Neural progenitor cell (in vitro differentiated cells): ENCODE measurements at places on chromosomes 16 and 17.

DNA sequence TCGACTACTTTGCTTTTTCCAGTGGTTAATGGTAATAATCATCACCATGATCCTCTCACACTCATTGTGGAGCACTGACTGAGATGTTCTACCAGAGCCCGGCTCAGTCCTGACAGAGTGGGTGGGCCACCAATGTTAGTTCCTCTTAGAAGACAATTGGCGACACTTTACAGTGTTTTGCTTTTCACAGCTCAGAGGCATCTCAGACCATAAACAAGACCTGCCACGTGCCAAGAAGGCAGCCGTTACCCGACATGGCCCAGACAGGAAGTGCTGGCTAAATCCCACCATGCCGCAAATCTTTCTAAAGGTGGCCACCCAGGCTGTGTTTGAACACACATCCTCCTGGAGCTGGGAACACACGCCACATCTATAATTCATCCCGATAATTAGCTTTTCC, 103.7 kb downstream of the XYLT1 start:
- H3K4me1 ChIP-seq, result peaks cover 21% of the 10 kb centered on the region
- DNase-seq, result no peak
- peaks cover 4% of the 10 kb centered on the region for H3K27me3 ChIP-seq
- no peaks in the 10 kb centered on the region for H3K36me3 ChIP-seq
- H3K4me3 ChIP-seq, result no peak overlapping the region

DNA sequence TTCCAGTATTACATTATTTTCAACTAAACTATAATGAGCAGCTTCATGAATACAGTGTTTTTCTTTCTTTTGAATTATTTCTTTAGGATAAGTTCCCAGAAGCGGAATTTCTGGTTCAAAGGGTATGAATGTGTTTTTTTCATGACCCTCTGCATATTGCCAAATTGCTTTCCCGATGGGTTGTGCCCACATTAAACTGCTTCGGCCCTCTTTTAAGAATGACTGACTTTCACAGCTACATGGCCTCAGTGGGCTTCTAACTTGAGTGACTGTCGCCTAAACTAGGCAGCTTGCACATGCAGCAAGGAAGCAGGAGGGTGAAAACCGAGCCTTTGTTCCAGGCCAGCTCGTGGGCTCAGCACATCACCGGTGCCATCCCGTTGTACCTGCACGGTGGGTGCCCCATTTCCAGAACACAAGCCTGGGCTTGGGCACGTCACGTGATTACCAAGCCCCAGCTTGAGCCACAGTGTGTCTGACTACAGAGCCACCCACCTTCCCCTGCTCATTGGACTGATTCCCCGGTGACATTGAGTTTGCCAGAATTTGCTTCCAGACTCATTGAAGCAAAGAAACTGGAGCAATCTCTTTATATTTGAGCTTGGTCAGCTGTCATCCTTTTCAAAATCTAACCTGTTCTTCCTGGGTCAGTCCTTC, 112.8 kb downstream of the CLEC16A start:
- no peaks in the 10 kb centered on the region for H3K27me3 ChIP-seq
- no peaks in the 10 kb centered on the region for H3K36me3 ChIP-seq
- DNase-seq, result no peak

- no peaks in the 10 kb centered on the region for H3K36me3 ChIP-seq
- H3K4me3 ChIP-seq, result no peak overlapping the region
- peaks cover 16% of the 10 kb centered on the region for H3K4me1 ChIP-seq
- H3K27me3 ChIP-seq, result no peaks in the 10 kb centered on the region
Observed at GRCh38 chr16:80341263-80341662, 199.5 kb upstream of the DYNLRB2 start.

DNA sequence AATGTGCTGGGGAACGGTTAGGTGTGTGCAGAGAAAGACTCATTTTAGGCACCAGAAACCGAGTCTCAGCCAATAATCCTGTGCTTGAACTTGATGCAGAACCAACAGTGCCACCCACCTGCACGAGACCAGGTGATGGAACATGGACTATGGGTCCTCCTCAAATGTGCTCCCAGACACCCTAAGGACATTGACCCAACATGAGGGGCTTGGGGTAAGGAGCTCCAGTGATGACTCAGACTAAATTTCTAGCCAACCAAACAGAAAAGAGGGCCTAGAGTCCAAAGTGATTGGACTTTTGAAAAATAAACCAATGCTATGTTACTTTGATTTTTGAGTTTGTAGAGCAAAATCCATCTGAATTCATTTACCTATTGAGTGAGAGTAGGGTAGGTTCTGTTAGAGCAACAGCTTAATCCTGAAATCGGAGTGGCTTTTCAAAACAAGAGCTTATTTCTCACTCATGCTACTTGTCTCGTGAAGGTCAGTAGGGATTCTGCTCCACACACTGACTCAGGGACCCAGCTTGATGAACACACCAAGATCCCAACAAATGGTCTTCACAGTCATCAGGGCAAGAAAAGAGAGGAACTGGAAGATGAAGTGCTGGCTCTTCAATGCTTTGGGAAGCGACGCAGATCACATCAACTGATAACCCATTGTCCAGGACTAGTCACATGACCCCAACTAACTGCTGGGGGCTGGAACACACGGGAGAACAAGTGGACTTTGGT, 21.8 kb downstream of the FAM20A start:
- no peaks in the 10 kb centered on the region for H3K27me3 ChIP-seq
- no peak overlapping the region for H3K27ac ChIP-seq
- H3K4me3 ChIP-seq, result no peak overlapping the region
- DNase-seq, result no peak

DNA sequence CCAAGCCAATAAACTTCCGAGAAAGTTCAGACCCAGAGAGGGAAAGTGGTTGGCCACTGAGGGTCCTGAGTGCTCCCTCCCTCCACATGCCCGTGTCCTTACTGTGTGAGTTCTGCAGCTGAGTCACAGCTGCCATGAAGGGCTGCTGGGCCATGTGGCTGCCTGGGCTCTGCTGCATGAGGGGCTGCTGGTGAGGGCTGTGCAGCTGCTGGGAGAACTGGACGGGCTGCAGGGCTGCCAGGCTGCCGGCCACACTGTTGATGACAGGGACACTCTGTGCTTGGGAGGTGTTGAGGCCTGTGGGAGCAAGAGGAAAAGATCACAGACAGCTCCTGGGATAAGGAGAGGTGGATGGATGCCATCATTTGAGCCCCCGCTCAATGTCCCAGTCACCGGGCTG, 44.0 kb downstream of the HNF1B start:
- no peak overlapping the region for H3K27ac ChIP-seq
- no peaks in the 10 kb centered on the region for H3K36me3 ChIP-seq
- no peak for DNase-seq
- H3K4me1 ChIP-seq, result no peaks in the 10 kb centered on the region

- DNase-seq, result peak; percentile 14
- peak overlapping the region; percentile 52 for H3K4me3 ChIP-seq
- no peak overlapping the region for H3K27ac ChIP-seq
Observed at GRCh38 chr17:383771-384621, 31.4 kb upstream of the RPH3AL start.

GRCh38 chr16:11180489-11180888, 75.5 kb downstream of the SOCS1 start:
- no peaks in the 10 kb centered on the region for H3K27me3 ChIP-seq
- no peak overlapping the region for H3K4me3 ChIP-seq
- H3K27ac ChIP-seq, result no peak overlapping the region
- no peak for DNase-seq
- no peaks in the 10 kb centered on the region for H3K36me3 ChIP-seq
- peaks cover 7% of the 10 kb centered on the region for H3K4me1 ChIP-seq

GRCh38 chr16:53576904-53577303, 73.9 kb upstream of the AKTIP start:
- H3K36me3 ChIP-seq, result no peaks in the 10 kb centered on the region
- H3K27me3 ChIP-seq, result no peaks in the 10 kb centered on the region
- DNase-seq, result no peak
- H3K4me1 ChIP-seq, result no peaks in the 10 kb centered on the region

- no peaks in the 10 kb centered on the region for H3K4me1 ChIP-seq
- DNase-seq, result no peak
- peaks cover 6% of the 10 kb centered on the region for H3K27me3 ChIP-seq
Observed at GRCh38 chr17:43864161-43864984, 17.4 kb downstream of the CD300LG start.

DNA sequence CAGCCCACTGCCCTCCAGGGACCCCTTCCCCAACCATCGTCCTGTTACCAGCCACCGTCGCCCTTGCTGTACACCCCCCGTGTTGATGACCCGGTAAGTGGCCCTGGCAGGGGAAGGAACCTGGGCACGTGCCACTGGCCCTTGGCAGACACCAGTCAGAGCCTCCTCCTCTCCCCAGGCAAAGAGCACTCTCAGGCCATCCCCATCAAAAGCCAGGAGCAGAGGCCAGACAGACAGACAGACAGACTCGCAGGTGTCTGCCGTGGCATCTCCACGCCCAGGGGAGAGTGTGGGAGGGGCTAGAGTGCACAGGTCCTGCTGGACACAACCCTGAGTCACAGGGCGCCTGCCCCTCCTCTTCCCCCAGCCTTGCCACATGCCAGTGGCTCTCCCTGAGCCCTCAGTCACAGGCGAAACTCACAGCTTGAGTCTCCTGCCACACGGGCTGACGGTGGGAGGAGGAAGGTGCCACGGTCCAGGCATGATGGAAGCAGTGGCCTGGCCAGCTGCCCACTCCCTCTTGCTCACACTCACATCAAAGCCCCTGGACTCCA, 7.8 kb downstream of the CLCN7 start:
- no peaks in the 10 kb centered on the region for H3K36me3 ChIP-seq
- H3K4me3 ChIP-seq, result no peak overlapping the region
- no peaks in the 10 kb centered on the region for H3K4me1 ChIP-seq
- DNase-seq, result no peak
- H3K27me3 ChIP-seq, result no peaks in the 10 kb centered on the region

- no peak overlapping the region for H3K27ac ChIP-seq
- H3K27me3 ChIP-seq, result no peaks in the 10 kb centered on the region
- no peak for DNase-seq
Observed at GRCh38 chr17:4176808-4177472, 33.9 kb downstream of the CYB5D2 start.
